GM23248 (cell line): ENCODE measurements at places on chromosomes 6 and 20. TPM values are rescaled to one million over a fixed set of nuclear protein-coding genes. Genes with fewer than 3 reads are reported as not detected.

DNA sequence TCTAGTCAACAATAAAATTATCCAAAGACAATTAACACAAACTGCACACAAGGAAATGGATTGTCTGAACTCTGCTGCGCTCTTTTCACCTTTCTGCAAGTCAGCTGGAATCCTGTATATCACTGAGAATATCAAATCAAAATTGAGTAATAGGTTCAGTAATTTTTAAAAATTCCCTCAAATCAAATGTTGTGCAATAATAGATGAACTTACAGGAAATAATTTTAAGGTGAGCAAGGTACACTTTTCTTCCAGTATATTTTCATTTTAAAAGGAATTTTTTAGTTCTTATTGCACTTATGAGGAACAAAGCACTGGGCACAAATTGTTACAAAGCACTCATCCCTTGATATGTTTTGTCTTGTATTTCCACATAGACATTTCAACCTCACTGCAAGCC, 1.2 kb downstream of the SAYSD1 start:
- no peak for DNase-seq

- DNase-seq = peak; percentile 100
These were observed at the start of gene SMIM13 for GRCh38 chr6:11093626-11094410. TSS of gene SMIM13 (plus strand) at chr6:11093834. CDS start at chr6:11094314, 480 bp downstream.

The MYCT1 gene
- polyA plus RNA-seq = 0.42 TPM in 1 of 2 replicates, not detected in the other

GRCh38 chr6:127963495-127963894, 62.6 kb upstream of the THEMIS start:
- DNase-seq = no peak

The ULBP1 gene
- polyA plus RNA-seq = 8.7 and 9.1 TPM in 2 replicates

DNA sequence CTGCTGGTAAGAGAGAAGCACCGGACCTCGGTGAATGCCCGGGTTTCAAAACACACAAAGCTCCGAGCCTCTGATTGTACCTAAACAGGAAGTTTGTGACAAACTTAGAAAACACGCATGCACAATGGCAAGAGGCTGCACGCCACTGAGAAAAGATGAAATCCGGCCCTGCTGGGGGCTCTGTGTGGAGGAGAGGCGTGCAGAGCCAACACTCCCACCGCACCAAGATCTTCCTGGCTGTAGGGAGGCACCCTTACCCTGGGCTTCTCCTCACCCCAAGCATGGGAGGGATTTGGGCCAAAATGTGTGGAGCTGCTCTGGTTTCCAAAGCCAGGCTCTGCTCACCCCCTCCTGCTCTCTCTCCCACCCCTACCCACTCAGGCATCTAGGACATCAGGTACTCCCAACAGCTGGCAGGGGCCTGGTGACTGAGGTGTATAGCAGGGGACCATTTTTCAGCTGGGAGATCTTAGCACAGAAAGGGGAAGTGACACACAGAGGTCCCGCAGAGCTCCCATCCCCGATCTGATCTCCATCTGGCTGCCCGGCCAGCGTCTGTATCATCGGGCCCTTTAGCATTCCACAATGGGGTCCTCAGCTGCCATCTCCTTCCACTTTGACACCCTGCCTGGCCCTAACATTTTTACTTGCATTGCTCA, 84.2 kb downstream of the TRERF1 start:
- no peak for DNase-seq
